Upper lobe of right lung (tissue), 1 donor: ENCODE measurements at places on chromosomes 12 and 14. TPM values are rescaled to one million over a fixed set of nuclear protein-coding genes. Genes with fewer than 3 reads are reported as not detected.

DNA sequence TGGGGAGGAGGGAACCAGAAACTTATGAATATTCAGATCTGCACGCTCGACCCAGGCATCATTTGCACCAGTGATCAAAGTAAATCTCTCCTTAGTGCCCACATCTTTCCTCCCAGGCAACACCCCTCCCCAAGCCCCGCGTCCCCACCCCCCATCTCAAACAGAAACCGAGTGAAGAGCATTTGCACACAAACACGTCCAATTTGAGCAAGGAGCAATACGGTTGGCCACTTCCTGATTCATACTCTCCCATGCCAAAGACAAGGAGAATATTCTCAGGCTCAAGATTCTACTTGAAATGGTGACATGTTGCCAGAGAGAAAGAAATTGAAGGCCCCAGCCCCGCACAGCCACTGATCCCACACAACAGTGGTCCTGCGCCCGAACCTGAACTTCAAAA is 7.1 kb downstream of the FOXN3 start:
- peak; percentile 54 for DNase-seq

- DNase-seq, result no peak
Measured at GRCh38 chr14:83556746-83557453, 1973.0 kb upstream of the FLRT2 start.

DNA sequence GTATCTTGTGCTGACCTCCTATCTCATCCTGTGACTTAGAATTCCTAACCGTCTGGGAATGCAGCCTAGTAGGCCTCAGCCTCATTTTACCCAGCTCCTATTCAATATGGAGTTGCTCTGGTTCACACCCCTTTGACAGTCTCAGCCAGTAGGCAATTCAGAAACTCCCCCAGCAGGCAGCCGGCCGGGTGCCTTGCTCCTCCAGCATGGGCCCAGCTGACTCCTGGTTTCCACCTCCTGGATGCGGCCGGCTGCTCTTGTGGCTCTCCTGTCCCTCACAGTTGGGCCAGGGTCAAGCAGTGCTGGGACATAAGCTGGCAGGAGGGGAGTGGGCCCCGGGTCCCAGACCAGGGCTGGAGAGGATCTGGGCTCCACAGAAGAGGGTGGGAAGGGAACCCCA is 58.2 kb downstream of the LRRC74A start:
- no peak for DNase-seq

LUM gene
- 361 TPM for total RNA-seq

TRPV4 gene
- 4.5 TPM for total RNA-seq

DNA sequence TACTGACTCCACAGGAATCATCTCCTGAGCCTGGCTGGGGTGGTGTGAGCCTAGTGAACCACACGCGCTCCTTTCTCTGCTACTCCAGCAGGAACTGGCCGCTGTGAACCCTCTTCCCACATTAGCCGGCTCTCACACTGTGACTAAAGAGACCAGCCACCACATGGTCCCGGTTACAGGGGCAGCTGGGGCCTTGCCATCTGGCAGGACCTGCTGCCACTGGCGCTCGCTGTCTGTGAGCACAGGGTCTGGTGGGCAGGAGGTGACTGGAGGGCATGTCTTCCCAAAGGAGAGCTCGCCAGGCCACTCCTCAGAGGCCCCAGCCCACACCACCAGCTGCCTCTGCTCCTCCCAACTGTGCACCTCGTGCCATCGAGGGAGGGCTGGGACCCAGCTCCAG is 99.3 kb downstream of the SINHCAF start:
- no peak for DNase-seq

DNA sequence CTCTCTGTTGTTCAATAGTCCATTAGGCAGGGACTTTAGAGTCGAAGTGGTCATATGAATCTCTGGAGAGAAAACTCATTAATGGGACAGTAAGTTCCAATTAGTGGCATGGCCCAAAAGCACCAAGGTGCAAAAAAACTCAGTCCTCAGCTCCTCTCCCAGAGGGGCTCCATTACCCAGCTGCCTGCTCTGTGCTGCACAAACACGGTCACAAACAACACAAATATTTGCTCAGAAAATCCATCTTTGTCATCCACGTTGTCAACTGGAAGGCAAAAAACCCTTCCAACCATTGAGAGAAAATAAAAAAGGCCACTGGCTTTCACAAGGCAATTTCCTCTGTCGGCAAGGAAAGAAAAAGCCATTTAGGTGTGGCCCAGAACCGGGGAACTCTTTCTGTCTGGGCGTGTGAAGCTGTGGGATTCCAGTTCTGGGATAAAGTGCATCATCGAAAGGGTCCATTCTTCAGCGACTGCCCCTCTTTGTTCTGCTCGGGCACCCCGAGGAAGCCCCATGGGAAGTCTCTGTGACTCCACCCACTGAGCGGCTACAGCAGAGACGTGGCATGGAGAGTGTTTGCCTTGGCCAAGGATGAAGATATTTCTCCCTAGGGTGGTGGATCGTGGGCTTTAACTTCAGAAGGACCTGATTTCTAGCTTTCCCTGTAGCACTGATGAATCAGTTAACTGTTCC is 137.6 kb downstream of the VRK1 start:
- no peak for DNase-seq

DNA sequence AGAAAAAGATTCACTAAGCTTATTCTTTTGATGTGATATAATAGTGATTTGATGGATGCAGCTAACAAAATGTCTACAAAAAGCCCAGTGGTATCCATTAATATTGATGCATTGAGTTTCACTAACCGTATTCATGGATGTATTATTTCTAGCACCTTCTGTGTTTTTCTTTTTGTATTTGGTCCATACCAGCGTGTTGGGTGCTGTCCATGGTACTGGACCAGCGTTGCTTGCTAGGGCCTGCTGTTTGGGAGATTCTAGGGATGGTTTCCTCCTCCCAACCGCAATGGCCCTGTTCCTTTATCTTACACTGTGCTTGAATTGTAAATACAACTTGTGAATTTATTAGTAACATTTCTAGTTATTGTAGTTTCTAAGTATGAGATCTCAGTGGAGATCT is 31.7 kb downstream of the ANO4 start:
- peak; percentile 64 for DNase-seq

DNA sequence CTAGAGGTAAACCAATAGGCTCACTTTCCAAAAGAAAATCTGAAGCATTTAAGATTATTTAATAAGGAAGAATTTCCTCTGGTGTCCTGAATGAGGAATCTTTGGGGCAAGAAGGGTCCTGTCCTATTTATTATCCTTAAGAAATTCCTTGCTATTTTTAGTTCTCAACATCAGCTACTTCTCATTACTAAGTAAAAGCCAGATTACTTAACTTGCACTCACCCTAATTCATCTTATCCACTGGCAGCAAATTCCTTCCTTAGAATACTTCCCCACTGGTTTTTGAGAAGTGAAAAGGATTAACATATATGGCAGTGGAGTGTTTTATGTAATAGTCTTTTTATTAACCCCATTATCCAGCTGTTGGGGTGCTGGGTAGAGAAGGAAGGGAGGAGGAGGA is 767.7 kb downstream of the DIO2 start:
- DNase-seq, result no peak

DNA sequence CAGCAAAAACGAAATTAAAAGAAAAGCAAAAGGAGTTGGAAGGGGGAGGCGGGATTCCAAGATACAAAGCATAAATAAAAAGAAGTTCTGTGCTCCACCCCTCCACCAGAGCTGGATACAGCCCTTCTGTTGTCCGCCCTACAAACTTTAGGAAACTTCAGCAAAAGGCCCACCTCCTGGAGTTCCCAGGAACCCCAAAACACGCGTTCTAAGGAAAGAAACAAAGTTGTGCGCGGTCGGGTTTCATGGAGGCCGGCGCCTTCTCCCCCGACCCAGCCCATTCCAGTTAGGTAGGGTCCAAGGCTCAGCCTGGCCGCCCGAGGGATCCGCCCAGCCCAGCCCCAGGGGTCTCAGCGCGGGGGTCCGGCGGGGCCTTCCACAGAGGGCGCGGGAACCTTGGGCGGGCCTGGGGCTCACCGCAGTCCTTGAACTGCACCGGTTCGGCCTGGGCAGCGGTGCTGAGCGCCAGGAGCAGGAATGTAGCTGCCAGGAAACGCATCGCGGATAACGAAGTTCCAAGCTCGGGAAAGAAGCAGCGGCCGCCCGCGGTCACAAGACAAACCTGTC is at the start of gene NPC2:
TSS of gene NPC2 (minus strand) at position 530 of the 567 bp plus-strand sequence. CDS start at position 499, 31 bp downstream.
- no peak for DNase-seq

DNA sequence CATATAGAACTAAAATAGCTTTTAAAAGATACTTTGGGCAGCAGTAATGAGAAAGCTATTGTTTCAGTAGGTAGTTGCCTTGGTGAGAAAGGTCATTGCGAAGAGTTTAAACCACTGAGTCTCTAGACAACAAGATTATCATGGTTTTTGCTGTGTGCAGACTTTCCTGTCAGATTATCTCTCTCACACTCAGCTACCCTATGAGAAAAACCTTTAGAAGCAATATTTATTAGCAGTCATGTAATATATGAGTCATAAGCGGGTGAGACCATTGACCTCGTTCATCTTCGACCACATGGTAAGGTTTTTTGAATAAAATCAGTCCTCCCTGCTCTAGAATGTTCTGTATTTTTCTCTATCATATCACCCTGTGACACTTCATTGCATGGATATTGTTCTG is 59.9 kb downstream of the GPR65 start:
- no peak for DNase-seq

- no peak for DNase-seq
Measured at GRCh38 chr12:75623631-75624154, 112.3 kb upstream of the KRR1 start.

DNA sequence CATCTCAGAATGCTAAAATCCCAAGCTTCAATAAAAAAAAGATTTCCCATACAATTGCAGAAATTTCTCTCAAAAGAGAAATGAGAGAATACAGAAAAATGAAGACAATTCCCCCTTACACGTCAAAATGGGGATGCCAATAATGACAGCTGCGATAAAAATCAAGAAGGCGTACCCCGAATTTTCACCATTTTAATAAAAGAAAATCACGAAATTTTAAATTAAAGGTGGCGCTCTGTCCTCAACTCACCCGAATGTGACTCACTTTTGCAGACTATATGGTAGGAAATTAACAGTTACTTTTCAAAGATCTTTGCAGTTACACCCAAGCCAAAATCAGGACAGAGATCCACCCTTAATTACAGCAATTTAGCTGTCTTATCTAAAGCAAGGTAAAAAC is 2.1 kb downstream of the ATP2B1 start:
- DNase-seq, result no peak

GRCh38 chr14:98819867-98820206 is 452.2 kb downstream of the BCL11B start:
- DNase-seq, result no peak

DNA sequence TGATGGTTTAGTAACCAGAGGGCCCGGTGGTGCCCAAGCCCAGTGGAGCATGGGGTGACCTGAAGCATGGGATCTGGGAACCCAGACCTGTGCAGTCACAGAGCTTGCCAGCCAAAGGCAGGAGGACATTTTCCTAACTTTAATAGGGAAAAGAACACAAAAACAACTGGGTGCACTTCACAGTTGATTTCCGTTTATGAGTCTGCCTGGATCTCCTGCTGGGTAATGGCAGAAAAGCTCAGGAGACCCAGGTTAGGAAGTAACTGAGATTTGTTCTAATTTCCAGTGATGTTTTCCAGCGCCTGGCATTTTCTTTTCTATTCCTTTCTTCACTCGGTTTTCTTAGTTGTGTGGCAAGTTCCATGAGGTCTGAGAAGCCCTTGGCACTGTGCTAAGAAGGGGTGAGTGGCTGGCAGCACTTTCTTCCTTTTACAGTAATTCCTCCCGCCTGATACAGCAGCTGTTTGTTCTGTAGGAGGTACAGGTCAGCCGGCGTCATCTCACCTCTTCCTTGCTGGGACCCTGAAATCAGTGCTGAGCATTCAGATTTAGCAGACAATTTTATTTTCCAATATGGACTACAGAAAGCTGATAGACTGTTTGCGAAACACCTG is 5.1 kb downstream of the CACNA1C start:
- no peak for DNase-seq

GRCh38 chr14:99217066-99217955 is 54.7 kb downstream of the BCL11B start:
- no peak for DNase-seq

GRCh38 chr14:55843718-55844403 is 263.9 kb downstream of the KTN1 start:
- no peak for DNase-seq

GARIN6 gene
- not detected for total RNA-seq

DNA sequence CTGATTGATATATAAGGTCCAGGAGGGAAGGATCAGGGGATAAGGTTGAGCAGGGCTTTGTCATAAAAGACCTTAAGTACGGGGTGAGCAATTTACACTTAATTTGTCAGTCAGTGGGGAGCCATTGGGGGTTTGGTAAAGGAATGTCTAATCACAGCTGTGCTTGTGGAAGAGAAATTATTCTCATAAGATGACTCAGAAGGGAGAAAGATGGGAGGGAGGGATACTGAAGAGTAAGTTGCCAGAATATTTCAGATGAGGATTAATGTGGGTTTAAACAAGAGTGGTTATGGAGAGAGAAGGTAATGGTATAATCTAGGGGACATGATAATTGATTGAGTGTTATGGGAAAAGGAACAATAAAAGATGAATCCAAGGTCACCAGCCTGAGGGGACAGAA is 500.1 kb upstream of the CCDC196 start:
- DNase-seq, result no peak

GRCh38 chr12:24425601-24425970 is 476.1 kb upstream of the SOX5 start:
- DNase-seq, result no peak

TDP1 gene
- total RNA-seq, result 6.5 TPM

- no peak for DNase-seq
Measured at GRCh38 chr12:96020314-96021003, 14.9 kb downstream of the LTA4H start.

DNA sequence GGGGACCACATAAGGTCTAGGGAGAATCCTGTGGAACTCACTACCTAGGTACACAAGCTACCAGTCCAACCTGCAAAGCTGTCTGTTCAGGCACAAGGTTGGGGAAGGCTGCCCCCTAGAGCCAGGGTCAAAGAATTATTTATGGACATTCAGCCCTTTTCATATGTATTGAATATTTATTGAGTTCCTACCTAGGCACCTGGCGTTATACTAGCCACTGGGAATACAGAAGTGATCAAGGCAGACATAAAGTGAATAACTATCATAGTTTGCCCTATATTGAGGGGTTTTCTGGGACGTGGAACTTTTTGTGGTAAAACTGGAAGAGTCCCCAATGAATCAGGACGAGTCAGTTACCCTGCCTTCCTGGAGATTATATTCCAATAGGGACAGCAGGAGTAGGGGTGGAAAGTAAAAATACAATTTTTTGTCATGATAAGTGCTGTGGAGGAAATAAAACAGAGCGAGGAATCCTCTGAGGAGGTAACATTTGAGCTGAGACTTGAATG is 5.8 kb upstream of the SLC48A1 start:
- DNase-seq, result no peak

GRCh38 chr12:716506-716905 is 35.9 kb upstream of the WNK1 start:
- DNase-seq, result no peak

TMPRSS12 gene
- total RNA-seq, result not detected

DNA sequence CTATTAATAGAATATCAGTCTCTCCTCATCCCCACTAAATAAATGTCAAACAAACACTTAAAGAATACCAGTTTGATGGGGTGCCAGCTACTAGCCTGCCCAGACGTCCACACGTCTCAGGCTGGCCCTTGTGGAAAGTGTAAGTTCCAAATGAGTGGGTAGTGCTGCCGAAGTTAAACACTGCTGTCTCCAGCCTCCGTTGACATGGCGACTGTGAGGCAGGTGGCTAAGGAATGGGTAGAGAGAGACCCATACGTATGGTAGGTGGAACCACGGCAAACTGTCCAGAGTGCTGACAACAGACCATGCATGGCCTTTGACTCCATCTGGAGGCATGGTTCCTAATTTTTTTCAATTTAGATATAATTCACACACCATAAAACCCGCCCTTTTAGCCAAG is 37.9 kb downstream of the PITPNM2 start:
- no peak for DNase-seq

KRT79 gene
- 5.4 TPM for total RNA-seq
